ENCODE measurements at places on chromosomes 3 and 15.

DNA sequence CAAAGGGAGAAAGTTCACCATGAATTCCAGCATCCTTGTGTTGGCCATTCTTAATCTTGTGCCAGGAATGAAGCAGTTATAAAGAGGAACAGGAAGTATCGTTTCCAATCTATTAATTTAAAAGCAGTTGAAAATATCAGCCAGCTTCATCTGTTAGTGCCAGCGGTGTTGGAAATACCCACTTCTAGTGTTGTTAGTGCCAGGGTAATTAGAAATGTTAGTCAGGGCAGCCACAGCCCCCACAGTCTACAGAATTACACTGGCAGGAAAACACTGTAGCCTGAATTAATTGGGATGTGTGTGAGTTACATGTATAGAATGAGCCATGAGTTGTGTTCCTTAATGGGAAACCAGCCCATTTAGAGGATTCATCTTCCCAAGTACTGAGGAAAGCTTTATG, 127.8 kb downstream of the GHSR start:
- no peak for DNase-seq

GRCh38 chr3:188133219-188133618, 20.7 kb upstream of the LPP start:
- no peak for DNase-seq

DNA sequence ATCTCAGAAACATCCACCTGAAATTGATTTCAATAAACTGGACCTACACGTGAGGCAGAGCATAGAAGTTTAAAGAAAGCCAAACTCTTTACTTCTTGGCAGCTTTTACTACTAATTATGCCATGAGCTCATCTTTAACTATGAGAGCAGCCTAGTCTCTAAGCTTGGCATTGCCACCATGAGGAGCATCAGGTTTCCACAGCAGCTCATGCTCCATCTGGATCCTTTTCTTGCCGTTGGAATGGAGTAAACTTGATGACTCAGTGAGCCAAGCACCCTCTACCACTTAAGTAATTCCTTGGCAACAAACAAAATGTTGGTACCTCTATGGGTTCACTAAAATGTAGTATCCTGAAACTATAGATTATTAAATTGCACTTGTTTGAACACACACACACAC, 583.2 kb downstream of the EPHA3 start:
- DNase-seq: peak; percentile 79

DNA sequence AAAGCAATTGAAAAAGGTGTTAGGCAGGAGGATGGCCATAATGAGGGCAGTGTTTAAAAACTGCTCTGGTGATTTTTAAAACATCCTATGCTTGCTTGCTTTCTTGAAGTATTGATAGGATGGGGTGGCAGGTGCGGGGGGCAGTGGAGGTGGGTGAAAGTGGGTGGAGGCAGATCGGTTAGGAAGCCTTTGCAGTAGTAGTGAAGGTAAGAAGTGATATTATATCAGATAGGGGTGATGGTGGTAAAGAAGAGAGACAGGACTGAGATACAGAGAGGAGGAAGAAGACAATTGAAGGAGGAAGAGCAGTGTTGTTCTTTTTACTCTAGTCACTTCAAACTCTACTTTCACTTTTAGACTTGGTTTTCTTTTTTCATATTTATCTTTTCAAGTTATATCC, 11.1 kb downstream of the ZNF80 start:
- DNase-seq: no peak

GRCh38 chr15:80932513-80932815, 57.2 kb downstream of the MESD start:
- DNase-seq: no peak

- no peak for DNase-seq
Observed at GRCh38 chr3:185330238-185330637, 32.7 kb upstream of the MAP3K13 start.

- DNase-seq: no peak
Observed at GRCh38 chr15:28888900-28889299, 3.1 kb downstream of the APBA2 start.

DNA sequence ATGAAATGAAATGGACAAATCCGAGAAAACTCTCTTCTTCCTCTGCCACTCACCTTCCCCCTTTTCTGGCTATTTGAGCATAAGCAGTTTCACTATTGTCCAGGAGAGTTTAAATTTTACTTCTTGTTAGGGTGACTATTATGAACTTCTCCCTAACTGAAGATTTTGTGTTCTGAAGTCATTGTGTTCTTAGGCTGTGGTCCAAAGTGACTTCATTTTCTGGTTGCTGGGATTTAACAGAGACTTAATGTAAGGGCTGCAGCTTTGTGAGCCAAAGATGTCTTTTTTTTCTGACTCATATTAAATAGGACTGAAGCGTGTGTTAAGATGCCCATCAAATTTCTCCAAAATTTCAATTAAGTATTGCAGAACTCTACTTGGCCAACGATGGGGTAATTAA, 46.5 kb upstream of the FSTL1 start:
- peak; percentile 50 for DNase-seq

GRCh38 chr15:23851921-23852320, 164.8 kb upstream of the NDN start:
- DNase-seq: no peak

- peak; percentile 63 for DNase-seq
Observed at GRCh38 chr3:138051947-138052802, 42.2 kb downstream of the CLDN18 start.

GRCh38 chr3:6799264-6799915, 61.5 kb upstream of the GRM7 start:
- DNase-seq: no peak

DNA sequence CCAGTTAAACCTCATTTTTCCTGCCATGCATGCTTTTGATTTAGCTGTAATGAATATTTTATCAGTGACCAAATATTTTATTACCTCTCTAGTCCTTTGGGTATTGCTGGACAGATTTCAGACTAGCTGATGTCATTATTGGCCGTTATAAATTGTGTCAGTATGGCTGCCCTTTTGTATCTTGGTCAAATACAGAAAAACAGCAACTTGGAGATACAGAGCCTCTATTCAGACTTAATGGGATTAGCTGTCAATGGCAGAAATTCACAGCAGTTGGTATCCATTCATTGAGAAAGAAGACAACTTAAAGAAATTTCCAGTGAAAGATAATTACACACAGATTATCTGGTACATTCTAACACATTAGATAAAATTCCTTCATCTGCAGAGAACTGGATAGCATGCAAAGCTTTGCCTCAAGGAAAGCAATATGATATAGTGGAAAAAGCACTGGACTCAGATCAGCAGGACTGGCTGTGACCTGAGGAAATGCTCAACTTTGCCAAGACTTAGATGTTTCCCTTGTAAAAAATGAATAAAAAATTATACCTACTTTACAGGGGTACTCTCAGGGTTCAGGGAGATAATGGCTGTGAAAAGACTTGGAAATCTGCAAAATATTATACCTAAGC, 20.8 kb downstream of the COL6A6 start:
- no peak for DNase-seq

DNA sequence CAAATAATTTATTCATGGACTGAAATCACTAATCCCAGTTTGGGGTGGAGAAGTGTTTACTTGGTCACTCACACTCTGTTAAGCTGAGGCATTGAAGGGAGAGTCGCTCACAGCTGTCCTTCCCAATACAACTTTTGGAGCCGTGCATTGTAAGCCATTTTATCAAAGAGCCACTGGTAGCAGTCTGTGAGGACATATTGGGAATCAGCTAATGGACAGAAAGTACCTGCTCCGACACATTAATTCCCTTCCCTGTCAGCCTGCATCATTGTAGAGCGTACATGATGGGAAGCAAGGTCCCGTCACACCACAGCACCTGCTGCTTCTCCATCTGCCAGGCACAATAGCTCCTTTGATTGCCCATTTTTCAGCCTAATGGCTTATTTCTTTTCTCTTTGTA, 643.2 kb downstream of the SQOR start:
- no peak for DNase-seq

DNA sequence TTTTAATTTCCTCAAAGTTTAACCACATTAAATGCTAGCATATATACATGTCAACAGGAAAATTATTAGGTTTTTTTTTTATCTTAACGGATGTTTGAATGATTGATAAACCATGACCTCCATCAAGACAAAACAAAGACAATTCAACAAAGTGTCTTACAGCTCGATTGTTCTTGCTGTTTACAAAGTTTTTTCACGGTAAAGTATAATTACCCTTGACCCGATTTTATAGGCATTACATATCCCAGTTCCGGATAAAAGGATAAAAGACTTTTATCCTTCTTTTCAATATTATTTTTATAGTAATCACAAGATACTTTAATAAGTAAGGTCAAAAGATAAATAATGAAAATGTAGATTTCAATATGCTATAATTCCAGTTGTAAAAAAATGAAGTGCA, 96.9 kb downstream of the RORA start:
- DNase-seq: no peak

GRCh38 chr3:134542287-134542958, 56.6 kb downstream of the CEP63 start:
- no peak for DNase-seq

- no peak for DNase-seq
Observed at GRCh38 chr3:192408007-192408646, 319.2 kb downstream of the FGF12 start.

DNA sequence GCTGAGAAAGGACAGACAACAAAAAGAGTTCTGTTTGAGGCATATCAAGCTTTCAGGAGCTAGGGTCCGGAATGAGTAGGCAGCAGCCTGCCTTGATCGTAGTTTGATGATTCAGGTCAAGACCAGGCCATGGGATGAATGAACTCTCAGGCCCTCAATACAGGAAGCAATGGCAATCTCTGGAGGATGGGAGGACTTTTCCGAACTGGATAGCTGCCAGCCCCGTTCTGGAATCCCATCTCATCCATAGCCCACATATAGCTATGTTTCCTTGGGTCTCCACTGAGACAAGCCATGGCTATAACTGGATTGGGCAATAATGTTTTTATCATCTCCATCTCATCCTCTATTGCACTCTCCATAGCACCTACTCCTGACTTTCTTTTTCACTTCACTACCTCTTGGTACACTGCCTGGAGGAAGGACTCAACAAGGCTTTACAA, 12.8 kb downstream of the AHSG start:
- DNase-seq: no peak

- no peak for DNase-seq
Observed at GRCh38 chr3:178131801-178132200, 404.4 kb upstream of the KCNMB2 start.

- no peak for DNase-seq
Observed at GRCh38 chr15:51750186-51750585, 1.2 kb upstream of the TMOD2 start.

GRCh38 chr3:144816323-144816722, 844.7 kb downstream of the DIPK2A start:
- no peak for DNase-seq

DNA sequence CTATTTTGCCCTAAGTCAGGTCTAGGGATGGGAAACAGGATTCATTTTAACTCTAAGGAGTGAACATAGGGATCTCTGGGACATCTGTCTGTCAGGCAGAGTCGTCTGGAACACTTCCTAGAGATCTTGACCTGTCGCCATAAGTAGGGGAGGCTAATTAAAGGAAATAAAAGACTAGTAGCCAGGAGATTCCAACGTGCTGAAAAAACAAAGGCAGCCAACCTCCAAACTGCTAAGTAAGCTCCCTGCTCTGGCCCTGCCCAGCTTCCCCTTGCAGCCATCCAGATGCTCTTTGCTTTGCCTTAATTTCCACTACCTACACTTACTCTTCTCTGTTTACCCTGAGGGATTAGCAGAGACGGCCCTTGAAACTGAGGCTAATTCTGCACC, 18.4 kb upstream of the TSEN2 start:
- DNase-seq: no peak

DNA sequence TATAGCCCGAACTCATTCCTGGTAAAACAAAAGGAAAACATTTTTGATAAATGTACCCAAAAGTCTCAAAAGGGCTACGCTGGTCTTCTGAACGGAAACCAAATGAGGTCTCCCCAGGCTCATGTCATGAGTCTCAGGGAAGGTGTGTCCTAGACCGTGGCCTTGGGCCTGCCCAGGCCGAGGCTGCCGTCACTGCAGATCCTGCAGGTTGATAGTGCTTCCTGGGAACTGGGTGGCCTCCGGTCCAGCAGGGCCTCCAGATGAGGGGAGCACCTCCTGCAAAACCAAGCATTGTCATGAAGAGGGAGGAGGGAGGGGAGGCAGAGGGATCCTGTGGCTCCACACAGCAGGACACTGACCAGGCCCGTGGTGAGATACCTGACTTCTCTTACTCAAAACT, 37.5 kb downstream of the ZXDC start:
- DNase-seq: no peak

GRCh38 chr3:15321349-15321748, 11.0 kb downstream of the SH3BP5 start:
- DNase-seq: no peak
